Breast epithelium (tissue), 4 donors: ENCODE measurements at places on chromosomes 3 and 15.

DNA sequence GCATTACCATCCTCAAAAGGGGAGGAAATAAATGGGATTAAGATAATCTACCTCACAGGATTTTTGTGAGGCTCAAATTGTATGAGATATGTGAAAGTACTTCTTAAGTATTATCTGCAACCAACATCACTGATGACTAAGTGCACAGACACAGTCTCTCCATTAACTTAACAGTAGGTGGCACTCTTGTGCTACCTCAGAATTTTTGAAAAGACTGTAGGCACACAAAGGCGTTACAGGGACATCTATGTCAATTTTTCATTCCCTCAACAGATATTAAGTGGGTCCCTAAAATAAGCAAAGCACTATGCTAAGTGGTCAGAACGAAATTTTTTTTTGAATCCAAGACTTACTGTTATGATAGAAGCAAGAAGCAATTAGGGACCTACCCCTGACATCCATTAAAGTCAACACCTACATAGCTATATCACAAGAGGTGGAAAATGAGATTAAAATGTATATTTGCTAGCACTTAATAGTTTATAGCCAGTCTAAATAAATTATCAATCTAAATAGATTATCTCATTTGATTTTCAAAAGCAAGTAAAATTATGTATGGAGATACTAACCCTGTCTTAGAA is 52.9 kb downstream of the RYK start:
- no peaks in the 10 kb centered on the region for H3K36me3 ChIP-seq
- H3K4me3 ChIP-seq = no peak overlapping the region

GRCh38 chr15:56868170-56868569 is 50.3 kb upstream of the TCF12 start:
- H3K4me1 ChIP-seq = no peaks in the 10 kb centered on the region
- no peaks in the 10 kb centered on the region for H3K27me3 ChIP-seq
- DNase-seq = no peak
- no peak overlapping the region for H3K4me3 ChIP-seq
- H3K27ac ChIP-seq = no peak overlapping the region

DNA sequence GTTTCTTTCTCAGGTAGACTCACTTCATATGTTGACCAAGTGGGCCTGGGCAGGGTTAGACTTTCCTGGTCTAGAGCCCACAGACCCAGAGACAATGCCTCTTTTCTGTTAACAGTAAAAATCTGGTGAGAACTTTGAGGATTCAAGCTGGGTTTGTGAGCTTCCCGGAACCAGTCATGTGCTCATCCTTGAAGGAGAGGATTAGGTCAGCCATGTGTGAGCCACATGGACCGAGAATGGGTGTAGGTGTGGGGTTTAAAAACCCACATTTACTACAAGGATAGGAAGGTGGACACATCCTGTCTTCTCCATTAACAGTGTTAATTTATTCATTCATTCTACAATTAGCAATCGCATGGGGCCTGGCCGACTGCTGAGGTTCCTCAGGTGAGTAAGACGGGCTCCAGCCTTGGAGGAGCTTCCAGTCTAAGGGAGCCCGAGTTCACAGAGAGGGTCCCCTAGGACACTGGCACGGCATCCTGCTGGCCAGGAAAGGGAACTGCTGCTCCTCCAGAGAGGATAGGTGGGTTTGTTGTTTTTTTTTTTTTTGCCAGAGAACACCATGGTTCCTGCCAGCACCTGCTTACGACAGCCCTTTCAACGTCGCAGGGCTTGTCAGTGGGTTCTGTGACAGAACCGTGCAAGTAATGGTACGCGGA is 69.0 kb downstream of the SQOR start:
- H3K4me3 ChIP-seq = peak overlapping the region; percentile 68
- no peaks in the 10 kb centered on the region for H3K36me3 ChIP-seq
- DNase-seq = no peak

DNA sequence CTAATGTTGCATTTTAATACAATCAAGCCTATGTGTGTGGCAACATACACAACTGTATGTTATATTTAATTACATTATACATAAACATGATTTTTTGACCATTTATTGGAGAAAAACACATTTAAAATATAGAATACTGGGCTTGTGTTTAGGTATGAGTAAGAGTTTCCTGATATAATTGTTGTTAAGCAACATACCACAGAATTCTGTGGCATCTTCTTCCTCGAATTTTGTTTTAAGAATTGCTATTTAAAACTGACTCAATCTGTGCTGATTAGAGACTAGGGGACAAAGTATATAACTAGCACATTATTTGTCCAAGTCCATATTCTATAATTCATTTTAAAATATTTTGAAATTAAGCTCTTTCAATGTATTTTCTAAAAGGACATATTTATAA is 376.8 kb upstream of the THBS1 start:
- no peak for DNase-seq
- no peak overlapping the region for H3K4me3 ChIP-seq
- no peaks in the 10 kb centered on the region for H3K36me3 ChIP-seq
- H3K27me3 ChIP-seq = no peaks in the 10 kb centered on the region

DNA sequence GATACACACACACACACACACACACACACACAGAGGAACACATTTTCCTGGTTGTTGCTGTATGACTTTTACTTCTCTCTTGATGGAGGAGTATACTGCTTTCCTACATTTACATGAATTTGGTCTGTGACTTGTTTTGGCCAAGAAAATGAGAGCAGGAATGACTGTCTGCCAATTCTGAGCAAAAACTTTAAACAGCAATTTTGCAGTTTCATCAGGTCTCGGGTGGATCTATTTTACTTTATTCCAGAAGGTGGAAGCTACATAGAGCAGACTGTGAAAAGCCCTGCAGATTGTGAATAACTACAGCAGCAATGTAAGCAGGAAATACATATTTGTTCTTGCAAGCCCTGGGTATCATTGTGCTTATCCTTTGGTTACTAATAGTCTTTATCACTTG is 1350.0 kb upstream of the EPHA6 start:
- no peak overlapping the region for H3K4me3 ChIP-seq
- no peaks in the 10 kb centered on the region for H3K27me3 ChIP-seq
- H3K27ac ChIP-seq = no peak overlapping the region
- H3K36me3 ChIP-seq = no peaks in the 10 kb centered on the region
- H3K4me1 ChIP-seq = no peaks in the 10 kb centered on the region

DNA sequence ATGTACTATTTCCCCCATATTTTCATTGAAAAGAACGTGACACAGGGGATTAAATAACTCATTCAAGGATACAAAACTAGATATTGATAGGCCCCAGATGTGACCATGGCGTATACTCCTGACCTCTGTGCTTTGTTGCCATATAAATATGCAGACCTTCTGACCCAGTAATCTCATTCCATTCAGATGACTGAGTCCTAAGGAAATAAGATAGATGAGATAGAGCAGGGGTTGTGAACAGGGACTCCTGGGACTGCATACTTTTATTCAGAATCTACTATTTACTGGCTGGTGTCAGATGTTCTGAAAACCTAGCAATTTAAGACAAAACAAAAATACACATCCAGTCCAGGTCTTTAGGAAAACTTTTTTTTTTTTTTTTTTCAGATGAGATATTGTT is 139.2 kb upstream of the MANF start:
- H3K4me3 ChIP-seq = no peak overlapping the region
- H3K36me3 ChIP-seq = no peaks in the 10 kb centered on the region
- no peak overlapping the region for H3K27ac ChIP-seq

DNA sequence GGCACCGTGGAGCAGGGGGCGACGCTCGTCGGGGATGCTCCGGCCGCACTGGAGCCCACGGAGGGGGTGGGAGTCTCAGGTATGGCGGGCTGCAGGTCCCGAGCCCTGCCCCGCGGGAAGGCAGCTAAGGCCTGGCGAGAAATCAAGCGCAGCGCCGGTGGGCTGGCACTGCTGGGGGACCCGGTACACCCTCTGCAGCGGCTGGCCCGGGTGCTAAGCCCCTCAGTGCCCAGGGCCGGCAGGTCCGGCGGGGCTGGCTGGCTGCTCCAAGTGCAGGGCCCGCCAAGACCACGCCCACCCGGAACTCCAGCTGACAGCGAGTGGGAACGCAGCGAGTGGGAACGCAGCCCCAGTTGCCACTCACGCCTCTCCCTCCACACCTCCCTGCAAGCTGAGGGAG is 676.4 kb downstream of the SI start:
- no peaks in the 10 kb centered on the region for H3K27me3 ChIP-seq
- H3K4me3 ChIP-seq = no peak overlapping the region
- H3K27ac ChIP-seq = no peak overlapping the region
- no peaks in the 10 kb centered on the region for H3K36me3 ChIP-seq

GRCh38 chr15:51876169-51876568 is 46.7 kb downstream of the TMOD3 start:
- no peaks in the 10 kb centered on the region for H3K27me3 ChIP-seq
- no peaks in the 10 kb centered on the region for H3K4me1 ChIP-seq

- H3K27ac ChIP-seq = no peak overlapping the region
- no peaks in the 10 kb centered on the region for H3K4me1 ChIP-seq
- no peaks in the 10 kb centered on the region for H3K36me3 ChIP-seq
- H3K4me3 ChIP-seq = no peak overlapping the region
- no peaks in the 10 kb centered on the region for H3K27me3 ChIP-seq
- no peak for DNase-seq
Observed at GRCh38 chr3:188527389-188527788, 373.4 kb downstream of the LPP start.

GRCh38 chr15:43251871-43252250 is 14.9 kb downstream of the TGM5 start:
- peak overlapping the region; percentile 31 for H3K27ac ChIP-seq
- no peaks in the 10 kb centered on the region for H3K27me3 ChIP-seq
- no peak overlapping the region for H3K4me3 ChIP-seq
- H3K36me3 ChIP-seq = no peaks in the 10 kb centered on the region

- no peaks in the 10 kb centered on the region for H3K27me3 ChIP-seq
- peak overlapping the region; percentile 38 for H3K27ac ChIP-seq
- no peaks in the 10 kb centered on the region for H3K36me3 ChIP-seq
- no peak overlapping the region for H3K4me3 ChIP-seq
- no peak for DNase-seq
Observed at GRCh38 chr3:151901644-151902285, 28.3 kb downstream of the SUCNR1 start.

GRCh38 chr3:172324611-172325203 is 123.5 kb downstream of the GHSR start:
- no peak overlapping the region for H3K4me3 ChIP-seq
- H3K27ac ChIP-seq = no peak overlapping the region
- H3K4me1 ChIP-seq = peaks cover 13% of the 10 kb centered on the region
- no peaks in the 10 kb centered on the region for H3K36me3 ChIP-seq

GRCh38 chr3:149087208-149087607 is 875 bp upstream of the HLTF start:
- H3K4me1 ChIP-seq = no peaks in the 10 kb centered on the region
- H3K36me3 ChIP-seq = no peaks in the 10 kb centered on the region
- no peak overlapping the region for H3K27ac ChIP-seq
- no peak for DNase-seq
- no peak overlapping the region for H3K4me3 ChIP-seq

DNA sequence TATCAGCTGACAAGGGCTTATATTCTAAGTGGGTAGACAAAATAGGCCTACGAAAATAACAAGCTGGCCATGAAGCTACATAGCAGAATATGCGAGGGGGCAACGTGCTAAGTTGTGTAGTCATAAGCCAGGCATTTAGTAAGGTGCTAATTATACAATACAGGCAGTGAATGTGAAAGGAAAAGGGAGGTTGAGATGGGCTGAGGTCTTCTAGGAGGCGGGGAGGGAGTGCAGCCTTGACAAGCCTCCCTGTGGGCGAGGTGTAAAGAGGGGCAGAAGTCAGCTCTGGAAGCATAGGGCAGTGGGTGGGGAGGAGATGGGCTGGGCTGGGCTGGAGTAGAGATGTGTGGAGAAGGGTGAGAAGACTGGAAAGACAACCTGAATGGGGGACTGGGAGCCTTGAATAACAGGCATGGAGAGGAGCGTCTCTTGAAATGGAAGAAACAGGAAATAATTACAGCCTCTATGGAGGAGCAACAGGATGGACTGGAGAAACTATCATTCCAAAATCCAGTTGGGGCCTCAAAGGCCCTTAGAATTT is 1.2 kb downstream of the TIGIT start:
- H3K4me1 ChIP-seq = no peaks in the 10 kb centered on the region
- no peak overlapping the region for H3K27ac ChIP-seq
- DNase-seq = no peak
- no peaks in the 10 kb centered on the region for H3K36me3 ChIP-seq

- no peaks in the 10 kb centered on the region for H3K36me3 ChIP-seq
- H3K4me3 ChIP-seq = no peak overlapping the region
- H3K27me3 ChIP-seq = no peaks in the 10 kb centered on the region
- no peak overlapping the region for H3K27ac ChIP-seq
- DNase-seq = no peak
Observed at GRCh38 chr15:83605111-83605945, 48.6 kb upstream of the ADAMTSL3 start.

DNA sequence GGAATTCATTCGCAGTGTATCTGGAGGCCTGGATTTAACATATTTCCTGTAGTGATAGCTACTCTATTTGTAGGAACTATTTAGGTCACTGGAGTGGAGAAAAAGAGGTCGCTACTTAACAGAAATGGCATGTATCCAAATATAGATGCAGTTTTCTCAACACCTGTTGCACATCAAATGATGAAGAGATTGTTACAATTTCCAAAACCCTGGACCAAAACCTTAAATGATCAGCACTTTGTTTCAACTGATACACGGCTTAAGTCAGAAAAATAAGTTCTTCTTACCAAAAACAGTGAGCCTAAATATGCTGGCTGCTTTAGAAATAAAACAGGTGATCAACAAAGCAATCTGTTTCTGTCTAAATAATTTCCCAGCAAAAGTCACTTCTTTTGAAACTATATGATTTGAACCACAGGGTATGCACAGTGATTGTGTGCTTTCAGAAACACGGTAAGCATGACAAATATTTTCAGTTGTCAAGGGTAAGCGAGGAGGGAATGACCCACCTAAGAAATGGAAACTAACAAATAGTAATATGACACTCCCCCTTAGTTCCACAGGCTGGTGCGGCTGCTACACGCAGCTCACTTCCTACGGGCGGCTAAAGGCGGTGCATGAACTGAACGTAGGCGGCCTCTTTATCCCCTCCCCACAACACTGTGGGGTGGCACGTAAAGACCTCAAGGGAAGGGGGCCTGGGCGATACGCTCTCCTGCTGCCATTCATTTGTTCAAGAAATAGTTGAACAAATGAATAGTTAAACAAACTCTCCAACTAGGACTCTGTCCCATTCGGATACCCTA is 1.1 kb downstream of the EHD4 start:
- H3K4me3 ChIP-seq = peak overlapping the region; percentile 74
- no peaks in the 10 kb centered on the region for H3K4me1 ChIP-seq
- peak overlapping the region; percentile 96 for H3K27ac ChIP-seq
- no peaks in the 10 kb centered on the region for H3K27me3 ChIP-seq
- no peaks in the 10 kb centered on the region for H3K36me3 ChIP-seq

- H3K36me3 ChIP-seq = no peaks in the 10 kb centered on the region
- H3K4me1 ChIP-seq = no peaks in the 10 kb centered on the region
- H3K27me3 ChIP-seq = no peaks in the 10 kb centered on the region
- DNase-seq = no peak
- no peak overlapping the region for H3K4me3 ChIP-seq
- H3K27ac ChIP-seq = no peak overlapping the region
Observed at GRCh38 chr3:124986192-124987143, 51.9 kb upstream of the MUC13 start.

DNA sequence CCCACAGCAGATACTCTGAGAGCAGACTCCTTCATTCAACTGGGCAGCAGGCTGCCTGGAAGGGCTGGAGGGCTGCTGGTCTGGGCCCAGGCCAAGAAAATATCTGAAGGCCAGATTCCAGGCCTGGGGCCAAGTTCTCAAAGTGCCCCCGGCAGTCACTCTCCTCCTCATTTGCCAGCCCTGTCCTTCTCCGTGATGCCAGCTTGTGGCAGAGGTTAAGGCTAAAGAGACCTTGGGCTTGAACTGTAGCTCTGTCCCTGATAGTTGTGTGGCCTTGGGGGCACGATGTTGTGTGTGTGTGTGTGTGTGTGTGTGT is 39.0 kb downstream of the FAM3D start:
- H3K27me3 ChIP-seq = no peaks in the 10 kb centered on the region
- H3K36me3 ChIP-seq = no peaks in the 10 kb centered on the region
- DNase-seq = peak; percentile 29
- no peak overlapping the region for H3K4me3 ChIP-seq
- no peaks in the 10 kb centered on the region for H3K4me1 ChIP-seq
